SK-N-MC (cell line): ENCODE measurements at places on chromosomes 3 and 15.

DNA sequence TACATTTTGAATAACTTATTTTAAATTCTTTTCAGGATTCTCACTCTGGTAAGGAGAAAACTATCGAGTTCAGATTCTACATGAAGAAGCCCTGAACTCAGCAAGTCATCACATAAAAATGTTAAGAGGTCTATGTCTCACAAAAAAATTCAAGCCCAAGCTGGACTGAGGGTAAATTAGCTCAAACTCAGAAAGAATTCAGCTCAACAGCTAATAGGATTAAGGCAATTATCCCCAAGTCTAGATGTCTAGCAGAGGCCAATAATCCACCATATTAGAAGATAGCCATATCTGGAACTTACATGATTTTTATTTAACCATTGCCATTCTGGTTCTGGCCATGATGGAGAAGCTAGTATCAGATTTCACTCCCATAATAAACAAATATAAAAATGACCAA, 909.7 kb downstream of the PLOD2 start:
- no peak for DNase-seq

- no peak for DNase-seq
These were observed 52.4 kb upstream of the SELENOK start for GRCh38 chr3:53944028-53944427.

DNA sequence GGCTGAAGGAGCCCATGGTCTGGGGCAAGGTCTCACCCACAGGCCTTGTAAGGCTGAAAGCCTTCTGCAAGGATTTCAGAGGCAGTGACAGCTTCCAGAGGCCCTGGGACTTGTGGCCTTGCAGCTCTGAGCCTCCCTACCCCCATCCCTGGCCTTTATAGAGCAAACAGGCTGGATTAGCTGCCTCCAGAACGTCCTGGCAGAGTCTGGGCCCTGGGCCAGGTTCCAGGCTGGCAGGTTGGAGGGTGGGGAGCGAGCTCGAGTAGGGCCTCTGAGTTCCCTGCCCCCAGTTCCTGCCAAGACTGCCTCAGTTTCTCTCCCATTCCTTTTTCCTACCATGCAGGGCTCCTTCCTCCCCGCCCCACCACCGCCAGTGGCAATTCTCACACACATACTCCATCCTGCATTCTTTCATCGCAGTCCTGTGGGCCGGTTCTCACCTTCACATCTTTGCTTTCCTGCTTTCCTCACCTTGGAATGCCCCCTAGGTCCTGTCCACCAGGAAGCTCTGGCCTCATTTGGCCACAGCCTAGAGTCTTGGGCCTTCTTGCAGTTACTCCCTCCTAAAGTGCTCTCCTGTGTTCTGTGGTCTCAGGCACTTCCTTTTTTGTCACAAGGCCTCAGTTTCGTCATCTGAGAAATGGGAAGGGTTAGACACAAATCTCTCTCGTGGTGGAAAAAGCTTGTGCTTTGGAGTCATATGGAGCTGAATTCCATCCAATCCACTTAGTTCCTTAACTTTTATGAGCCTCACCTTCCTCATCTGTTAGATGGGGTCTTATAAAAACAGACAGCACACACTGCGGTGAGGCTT, 2.7 kb downstream of the LMAN1L start:
- DNase-seq: no peak

- no peak for DNase-seq
These were observed 2.1 kb upstream of the OXSR1 start for GRCh38 chr3:38163117-38163840.

GRCh38 chr15:80550219-80550907, 144.7 kb upstream of the ABHD17C start:
- DNase-seq: no peak
